HCT116 (cell line): ENCODE measurements at places on chromosomes 12 and 14. TPM values are rescaled to one million over a fixed set of nuclear protein-coding genes. Genes with fewer than 3 reads are reported as not detected.

Gene ULK1
- total RNA-seq, result 34.2 TPM

Gene HNRNPC
- 843 TPM for total RNA-seq

Gene PRR4
- 2.2 TPM for total RNA-seq

Gene LRRC9
- not detected for total RNA-seq

Gene SYCP3
- not detected for total RNA-seq

Gene SLC25A21
- 3.5 TPM for total RNA-seq

Gene KRT73
- total RNA-seq, result not detected

Gene ANO2
- not detected for total RNA-seq

GRCh38 chr12:80815351-80815750 lies 98.6 kb downstream of the MYF5 start:
- no peak for DNase-seq

GRCh38 chr12:6233121-6233971 lies 33.1 kb downstream of the CD9 start:
- DNase-seq, result no peak

DNA sequence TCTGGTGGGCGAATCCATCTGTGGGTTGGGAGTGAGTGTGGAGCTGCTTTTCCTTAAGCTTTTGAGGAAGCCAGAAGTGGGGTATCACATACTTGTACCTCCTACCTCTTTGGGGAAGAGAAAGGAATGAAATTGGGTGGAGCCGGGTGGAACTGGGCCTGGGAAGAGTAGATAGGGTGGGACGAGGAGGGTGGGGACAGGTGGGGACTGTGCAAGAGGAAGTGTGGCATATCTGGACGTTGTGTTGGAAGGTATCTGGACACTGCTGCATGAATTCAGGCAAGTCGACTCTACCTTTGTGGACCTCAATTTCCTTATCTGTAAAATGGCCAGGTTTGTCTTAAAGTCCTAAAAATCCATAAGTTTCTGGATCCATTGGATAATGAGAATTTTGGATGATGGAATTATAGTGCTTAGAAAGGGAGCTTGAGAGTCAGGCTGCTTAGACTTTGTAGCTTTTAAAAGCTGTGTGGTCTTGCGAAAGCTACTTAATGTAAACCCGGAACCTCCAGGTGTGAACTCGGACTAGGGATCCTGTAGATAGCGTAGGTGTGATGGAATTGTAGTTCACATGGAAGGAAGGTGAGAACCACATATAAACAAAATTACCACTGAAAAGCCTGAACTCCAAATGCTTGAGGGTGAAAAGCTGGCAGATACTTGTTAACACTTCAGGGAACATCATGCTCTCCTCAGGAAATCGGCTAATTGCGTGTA lies 2.1 kb downstream of the VRTN start:
- no peak for DNase-seq

DNA sequence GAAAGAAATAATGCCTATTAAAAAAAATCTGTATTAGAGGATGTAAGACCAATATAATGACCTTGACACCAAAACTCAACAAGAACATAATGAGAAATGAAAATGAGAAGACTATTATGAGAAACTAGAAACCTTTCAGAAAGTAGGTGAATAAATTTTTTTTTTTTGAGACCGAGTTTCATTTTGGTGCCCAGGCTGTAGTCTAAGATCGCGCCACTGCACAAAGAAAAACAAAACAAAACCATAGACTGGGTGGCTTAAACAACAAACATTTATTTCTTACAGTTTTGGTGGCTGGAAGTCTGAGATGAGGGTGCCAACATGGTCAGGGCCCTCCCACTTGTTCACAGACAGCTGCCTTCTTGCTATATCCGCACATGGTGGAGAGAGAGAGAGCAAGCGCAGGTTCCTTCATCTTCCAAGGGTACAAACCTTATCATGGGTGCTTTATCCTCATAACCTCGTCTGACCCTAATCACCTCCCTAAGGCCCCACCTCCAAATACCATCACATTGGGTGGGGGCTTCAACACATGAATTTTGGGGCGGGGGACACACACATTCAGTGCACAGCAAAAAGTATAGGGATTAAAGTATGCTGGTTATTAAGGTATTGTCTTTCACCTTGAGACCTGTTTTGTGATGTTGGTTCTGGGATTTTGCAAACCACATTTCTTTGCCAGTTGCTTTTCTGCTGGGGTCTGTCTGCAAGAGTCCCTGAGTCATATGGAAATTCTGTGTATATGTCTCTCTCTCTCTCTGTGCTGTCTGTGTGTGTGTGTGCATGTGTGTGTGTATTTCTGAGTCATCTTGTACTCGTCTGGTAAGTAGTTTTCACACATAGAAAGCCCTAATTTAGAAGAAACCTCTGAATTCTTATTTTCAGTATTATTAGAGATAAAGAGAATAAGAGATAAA lies 26.2 kb downstream of the ZCRB1 start:
- DNase-seq, result no peak

- DNase-seq, result no peak
Measured at GRCh38 chr14:69900603-69901002, 21.4 kb downstream of the SMOC1 start.

DNA sequence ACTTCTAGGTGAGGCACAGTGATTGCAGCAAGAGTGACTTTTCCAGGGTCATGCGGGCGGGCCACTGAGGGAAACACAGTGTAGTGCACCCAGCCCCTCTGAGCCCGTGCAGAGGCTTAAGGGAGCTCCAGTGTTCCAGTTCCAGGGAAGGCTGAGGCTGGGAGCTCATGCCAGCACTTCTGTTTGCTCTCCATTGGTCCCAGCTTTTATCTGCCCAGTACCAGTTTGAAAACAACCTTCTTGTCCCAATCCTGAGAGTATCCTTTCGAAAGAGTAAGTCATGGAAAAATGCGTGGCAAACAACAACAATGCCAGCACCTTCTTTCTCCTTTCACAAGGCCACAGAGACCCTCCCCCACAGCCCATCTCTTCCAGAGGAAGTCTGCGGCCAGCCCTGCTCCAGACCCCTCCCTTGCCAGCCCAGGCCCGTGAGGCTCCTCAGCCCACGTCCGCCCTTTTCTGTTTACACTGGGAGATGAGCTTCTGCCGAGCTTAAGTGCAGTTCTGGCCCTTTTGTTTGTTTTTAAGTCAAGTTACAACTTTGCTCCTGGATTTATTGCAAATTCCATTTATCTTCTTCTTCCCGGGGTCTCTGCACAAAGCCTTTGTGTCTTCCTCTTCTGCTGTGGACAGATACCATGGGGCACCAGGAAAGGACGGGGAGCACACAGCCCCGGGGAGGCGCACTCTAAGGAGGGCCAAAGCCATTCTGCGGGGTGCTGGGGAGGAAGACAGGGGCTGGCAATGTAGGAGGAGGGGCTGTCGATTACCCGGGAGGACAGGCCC lies 185.6 kb downstream of the ZFP36L1 start:
- no peak for DNase-seq

DNA sequence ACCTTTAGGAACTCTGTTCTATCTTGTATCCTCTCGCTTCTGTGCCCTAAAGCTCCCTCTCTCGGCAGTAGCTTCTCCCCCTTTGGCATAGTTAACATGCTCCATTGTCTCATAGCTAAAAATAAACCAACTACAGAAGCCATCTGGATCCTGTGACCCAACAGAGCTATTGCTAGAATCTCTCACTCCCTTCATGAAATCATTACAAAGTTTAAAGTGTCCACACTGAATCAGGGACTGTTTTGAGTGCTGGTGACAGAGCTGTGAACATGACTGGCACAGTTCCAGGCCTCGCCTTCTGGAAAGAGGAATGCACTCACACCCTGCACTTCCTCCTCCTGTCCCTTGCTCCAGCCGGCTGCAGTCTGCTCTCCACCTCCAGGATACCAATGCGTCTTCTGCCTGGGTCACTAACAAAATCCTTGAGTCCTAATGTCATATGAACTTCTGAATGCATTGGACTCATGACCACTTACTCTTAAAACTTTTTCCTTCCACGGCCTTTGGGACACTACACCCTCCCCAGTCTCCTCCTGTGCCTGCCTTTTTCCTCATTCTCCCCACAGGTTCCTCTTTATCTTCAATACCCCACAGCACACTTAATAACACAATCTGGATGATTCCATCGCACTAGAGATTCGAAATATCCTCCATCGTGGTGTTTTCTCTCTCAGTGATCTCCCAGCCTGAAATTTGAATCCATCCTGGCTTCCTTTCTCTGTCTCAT lies 13.2 kb downstream of the PLBD1 start:
- DNase-seq, result peak; percentile 13

DNA sequence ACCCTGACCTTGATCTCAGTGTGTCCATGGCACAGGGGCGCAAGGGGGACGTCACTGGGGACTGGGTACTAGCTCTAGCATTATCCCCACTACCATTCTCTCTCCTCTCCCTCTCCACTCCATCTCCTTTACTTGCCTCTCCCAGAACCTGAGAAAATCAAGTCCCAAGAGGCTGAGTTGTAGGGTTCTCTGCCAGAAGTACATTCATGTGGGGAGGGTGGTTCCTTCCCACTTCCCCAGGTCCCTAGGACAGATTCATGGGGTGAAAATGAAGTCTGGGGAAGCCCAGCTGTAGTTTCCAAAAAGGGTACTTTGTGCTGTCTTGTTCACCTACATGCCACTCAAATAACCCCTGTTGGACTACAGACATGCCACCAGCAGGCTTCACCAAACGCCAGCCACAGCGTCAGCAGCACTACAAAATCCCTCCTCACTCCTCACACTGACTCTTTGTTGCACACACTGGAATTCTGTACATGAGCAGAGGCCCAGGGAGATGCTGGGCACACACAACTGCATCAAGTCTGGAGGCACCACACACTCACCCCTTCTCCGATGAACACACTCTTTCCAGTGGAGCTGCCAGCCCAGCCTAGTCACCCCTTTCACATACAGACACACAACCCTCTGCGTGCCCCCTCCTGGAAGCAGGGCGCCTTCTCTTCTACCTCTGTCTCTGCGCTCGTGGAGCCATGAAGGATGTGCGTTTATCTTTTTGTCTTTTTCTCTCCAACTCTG lies 6.9 kb downstream of the RARG start:
- DNase-seq, result no peak

- peak; percentile 91 for DNase-seq
Measured at GRCh38 chr14:72893636-72894322, at the start of gene DPF3. DPF3 (minus strand) TSS chr14:72894101; CDS start chr14:72894088, 13 bp downstream.

- peak; percentile 23 for DNase-seq
Measured at GRCh38 chr12:66860752-66861750, 182.2 kb upstream of the GRIP1 start.

GRCh38 chr14:68902357-68902756 lies 76.7 kb downstream of the ACTN1 start:
- DNase-seq, result no peak

GRCh38 chr12:53014709-53015108 lies 8.5 kb downstream of the EIF4B start:
- DNase-seq, result no peak

GRCh38 chr14:63467440-63468072 lies 75.6 kb downstream of the PPP2R5E start:
- DNase-seq, result no peak

GRCh38 chr12:96258104-96258961 lies 64.2 kb downstream of the ELK3 start:
- DNase-seq, result no peak

GRCh38 chr14:77338302-77338701 lies 17.5 kb downstream of the GSTZ1 start:
- DNase-seq, result no peak

GRCh38 chr14:105903971-105904370 lies 377.6 kb downstream of the TMEM121 start:
- no peak for DNase-seq

DNA sequence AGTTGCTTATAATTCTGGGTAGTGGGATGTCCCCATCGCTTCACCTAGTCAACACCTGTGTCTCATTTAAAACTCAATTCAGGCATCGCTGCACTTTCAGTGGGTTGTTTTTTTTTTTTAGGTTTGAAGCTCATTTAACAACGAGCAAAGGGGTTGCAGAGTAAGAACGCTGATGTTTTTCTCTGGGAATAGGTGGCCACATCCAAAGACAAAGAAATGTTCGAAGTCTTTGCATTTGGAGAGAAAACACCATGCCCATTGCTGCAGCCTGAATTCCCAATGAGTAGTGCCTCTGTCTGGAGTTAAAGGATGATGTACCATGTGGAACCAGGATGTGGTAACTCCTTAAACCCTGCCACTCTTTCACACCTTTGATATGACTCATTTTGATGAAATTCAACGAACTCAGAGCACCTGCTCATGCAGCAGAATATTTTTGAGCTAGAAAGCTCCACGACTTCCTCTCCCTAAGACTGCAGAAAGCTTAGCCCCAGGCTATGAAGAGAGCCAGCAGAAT lies 35.1 kb upstream of the BATF start:
- DNase-seq, result no peak

- no peak for DNase-seq
Measured at GRCh38 chr14:105299654-105300541, 903 bp downstream of the BRF1 start.

DNA sequence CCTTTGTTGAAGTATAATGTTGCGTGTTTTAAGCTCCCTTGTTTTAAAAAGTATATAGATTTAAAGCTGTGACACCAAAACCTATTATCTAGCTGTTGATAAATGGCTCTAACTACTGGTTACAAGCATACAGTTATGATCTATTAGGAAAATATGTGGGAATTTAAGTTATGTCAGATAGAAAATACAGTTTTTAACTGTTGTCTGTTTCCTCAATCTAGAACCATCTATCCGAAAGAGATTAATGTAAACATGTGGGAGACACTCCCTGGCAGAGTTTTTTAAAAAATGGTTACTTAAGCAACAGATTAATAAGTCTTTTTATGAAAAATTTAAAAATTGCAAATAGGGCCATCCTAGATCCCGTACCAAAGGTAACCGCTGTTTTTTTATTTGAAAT lies 8.2 kb downstream of the RPL36AL start:
- no peak for DNase-seq

- DNase-seq, result no peak
Measured at GRCh38 chr12:4584281-4584680, 22.3 kb downstream of the DYRK4 start.

DNA sequence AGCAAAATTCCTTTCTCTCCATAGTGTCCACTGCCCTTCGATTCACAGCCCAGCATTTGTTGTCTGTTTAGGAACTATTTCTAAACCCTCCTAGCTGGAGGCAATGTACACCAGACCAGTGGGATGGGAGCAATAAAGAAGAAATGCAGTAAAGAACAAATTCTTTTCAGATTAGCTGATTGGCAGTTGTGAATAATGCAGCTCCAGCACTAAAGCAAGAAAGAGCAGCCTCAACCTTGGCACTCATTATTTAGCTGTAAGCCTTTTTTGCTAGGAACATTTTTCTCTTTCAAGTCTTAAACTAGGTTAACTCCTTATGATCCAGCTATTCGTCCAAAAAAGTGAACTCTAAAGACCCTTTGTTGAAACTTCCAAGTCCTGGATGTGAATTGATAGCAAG lies 580.5 kb upstream of the STXBP6 start:
- no peak for DNase-seq

DNA sequence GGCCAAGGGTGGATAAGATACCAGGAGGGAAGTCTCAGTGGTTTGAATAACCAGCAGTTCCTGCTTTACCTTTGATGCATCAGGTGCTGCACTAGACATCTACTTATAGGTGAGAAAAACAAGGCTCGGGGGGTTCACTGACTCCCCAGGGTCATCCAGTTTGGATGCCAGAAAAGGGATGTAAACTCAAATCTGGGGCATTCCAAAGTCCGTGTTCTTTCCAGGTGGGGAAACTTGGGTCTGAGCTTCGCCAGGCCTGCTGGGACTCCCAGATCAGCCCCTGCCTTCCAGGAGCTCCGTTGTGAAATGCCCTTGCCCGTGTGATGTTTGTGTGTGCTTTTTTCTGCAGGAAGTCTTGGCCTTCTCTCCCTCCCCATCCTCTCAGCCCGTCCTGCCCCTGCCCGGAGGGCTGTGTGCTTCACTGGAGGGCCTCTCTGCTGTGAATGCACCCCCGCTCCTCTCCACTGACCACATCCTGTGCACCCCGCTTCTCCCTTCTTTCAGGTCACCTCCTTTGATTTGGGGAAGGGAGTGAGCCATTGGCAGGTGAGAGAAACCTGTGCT lies 42.1 kb downstream of the TSPAN9 start:
- no peak for DNase-seq

GRCh38 chr14:100988011-100988410 lies 84.5 kb upstream of the RTL1 start:
- DNase-seq, result peak; percentile 51
